ENCODE measurements at places on chromosomes 12 and 14.

- DNase-seq = no peak
Observed at GRCh38 chr14:64292197-64292596, 2.0 kb downstream of the ESR2 start.

DNA sequence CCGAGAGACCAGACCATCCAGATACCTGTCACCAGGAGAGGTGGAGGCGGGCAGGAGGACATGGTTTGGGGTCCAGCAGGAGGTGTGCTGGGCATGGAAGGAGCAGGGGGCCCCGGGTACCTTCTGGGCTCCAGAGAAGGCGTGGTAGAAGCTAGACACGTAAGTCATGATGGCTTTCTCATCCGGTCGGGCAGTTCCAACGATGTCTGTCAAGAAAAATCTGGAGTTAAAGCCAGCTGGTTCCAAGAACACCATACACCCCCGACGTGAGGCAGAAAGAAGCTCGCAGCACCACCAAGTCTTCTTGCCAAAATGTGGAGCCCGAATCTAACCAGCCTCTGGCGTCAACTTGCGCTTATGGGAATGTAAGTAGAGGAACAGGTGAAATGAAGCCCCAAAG, 76.7 kb downstream of the ACTN1 start:
- DNase-seq = no peak

DNA sequence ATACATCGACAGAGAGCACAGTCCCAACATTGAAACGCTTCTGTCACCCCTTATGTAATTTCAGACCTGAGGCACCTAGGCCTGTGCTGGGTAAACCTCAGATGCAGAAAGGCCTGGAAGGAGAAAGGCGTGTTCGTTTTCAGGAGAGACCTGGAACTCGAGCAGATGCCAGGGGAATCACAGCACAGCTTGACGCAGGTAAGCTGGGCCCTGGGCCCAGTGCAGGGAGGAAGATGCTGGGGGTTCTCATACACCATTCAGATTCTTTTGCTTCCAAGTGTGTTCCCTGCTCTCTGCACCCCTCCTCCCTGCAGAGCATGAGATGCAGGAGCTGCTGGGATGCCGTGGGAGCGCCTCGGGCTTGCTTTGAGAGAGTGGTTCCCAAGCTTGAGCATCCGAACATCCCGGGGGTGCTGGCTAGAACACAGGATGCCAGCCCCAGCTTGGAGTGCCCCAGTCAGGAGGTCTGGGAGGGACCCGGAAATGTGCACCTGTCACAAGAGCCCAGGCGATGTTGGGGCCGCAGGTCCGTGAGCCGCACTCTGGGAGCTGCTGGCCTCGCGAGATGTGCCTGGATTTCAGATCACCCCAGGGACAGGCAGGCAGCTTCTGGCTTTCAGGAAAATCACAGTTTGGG, 35.9 kb downstream of the FZD10 start:
- DNase-seq = no peak

DNA sequence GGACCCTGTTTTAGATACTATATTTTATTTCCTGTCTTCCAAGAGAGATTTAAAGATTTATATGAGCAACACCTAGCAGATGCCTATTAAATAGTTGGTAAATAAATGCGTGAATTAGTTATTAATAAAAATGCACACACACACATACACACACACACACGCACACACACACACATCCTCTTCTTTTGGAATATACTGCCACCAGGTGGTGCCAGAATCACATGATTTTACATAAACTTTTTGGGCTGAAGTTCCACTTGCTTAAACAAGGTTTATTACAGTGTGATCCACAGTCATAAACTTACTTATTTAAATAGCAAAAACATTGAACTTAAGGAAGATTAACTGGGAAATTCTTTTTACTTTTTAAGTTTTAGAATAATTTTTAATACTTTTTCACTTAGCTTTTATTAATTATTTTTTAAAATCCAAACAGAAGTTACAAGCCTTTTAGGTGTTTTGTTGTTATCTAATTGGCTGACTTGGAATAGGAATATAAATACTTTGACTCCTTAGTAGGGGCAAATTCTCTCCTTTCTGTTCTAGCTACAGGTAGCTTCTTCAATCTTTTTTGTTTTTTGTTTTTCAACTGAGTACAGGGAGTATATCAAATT, 17.5 kb downstream of the RAD51B start:
- no peak for DNase-seq

GRCh38 chr12:116370004-116370404, 92.5 kb upstream of the MED13L start:
- no peak for DNase-seq

- no peak for DNase-seq
Observed at GRCh38 chr12:27595231-27595642, 71.2 kb downstream of the PPFIBP1 start.

- no peak for DNase-seq
Observed at GRCh38 chr14:38553586-38553985, 297.7 kb upstream of the CLEC14A start.

GRCh38 chr12:99087278-99087677, 442.2 kb downstream of the APAF1 start:
- no peak for DNase-seq

GRCh38 chr12:50600364-50600763, 95.6 kb downstream of the DIP2B start:
- DNase-seq = no peak

GRCh38 chr12:9940375-9940774, 8.2 kb upstream of the CLEC2A start:
- no peak for DNase-seq

DNA sequence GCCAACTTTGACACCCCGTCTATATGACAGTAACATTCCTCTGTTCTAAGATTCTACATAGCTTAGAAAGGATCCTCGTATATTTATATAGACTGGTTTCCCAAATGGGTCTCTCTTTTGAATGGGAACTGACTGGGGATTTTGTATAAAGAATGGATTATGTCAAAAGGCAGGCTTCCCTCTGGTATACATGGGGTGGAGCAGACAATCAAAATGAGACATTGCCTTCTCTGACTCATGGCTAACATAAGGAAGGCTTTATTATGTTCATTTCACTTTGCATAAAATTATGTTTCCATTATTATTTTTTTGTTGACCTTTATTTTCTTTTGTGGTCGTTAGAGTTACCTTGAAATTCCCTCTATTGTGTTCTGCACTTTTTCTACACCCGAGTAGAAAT, 211.1 kb downstream of the ALG10B start:
- DNase-seq = no peak

GRCh38 chr12:124392667-124393413, 97.9 kb downstream of the RFLNA start:
- DNase-seq = no peak

DNA sequence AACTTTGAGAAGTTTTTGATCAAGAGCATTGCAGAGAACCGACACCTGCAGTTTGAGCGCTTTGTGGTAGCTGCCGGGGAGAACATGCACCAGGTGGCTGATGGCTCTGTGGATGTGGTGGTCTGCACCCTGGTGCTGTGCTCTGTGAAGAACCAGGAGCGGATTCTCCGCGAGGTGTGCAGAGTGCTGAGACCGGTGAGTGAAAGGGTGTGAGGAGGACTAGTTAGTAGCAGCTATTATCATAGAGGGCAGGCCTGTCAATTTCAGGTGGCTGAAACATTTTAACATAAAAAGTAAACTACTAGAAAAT, 27.0 kb upstream of the HIGD1C start:
- DNase-seq = no peak

DNA sequence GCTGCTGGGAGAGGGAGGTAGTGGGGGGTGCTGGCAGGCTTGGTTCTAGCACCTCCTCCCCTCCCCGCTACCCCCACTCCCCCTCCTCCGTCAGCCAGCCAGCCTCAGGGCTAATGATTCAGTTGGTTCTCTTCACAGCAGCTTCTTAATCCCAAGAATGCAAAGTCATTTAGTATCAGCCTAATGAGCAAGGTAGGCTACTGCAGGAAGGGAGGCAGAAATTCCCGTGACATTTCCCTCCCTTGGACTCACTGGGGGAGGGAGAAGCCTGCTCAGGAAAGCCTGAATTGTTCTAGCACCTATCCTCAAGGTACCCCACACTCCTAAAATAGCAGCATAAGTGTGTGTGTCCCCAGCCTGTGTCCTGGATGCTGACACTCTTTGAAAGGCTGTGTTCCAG, 29.8 kb downstream of the ITPK1 start:
- no peak for DNase-seq

DNA sequence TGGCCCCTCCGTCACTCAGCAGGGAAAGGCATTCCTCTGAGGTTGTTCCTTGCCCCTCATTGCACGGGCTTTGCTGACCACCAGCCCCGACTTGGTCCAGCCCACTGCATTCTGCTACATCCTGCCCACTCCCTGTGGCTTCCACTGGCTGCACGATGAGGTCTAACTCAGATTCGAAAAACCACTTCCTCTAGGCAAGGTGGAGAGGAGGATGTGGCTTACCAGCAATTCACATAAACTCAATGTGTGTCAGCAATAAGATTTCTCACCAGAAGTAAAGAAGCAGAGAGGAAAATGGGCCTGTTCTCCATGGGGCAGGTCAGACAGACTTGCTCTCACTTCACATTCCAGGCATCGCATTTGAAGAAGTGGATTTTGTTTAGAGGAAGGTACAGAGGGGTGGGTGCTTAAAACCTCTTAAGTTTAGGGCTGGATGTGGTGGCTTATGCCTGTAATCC, 14.7 kb downstream of the GPR68 start:
- peak; percentile 42 for DNase-seq

GRCh38 chr12:86333955-86334522, 77.8 kb upstream of the MGAT4C start:
- no peak for DNase-seq

GRCh38 chr12:42960087-42960527, 370.6 kb upstream of the PRICKLE1 start:
- DNase-seq = no peak

DNA sequence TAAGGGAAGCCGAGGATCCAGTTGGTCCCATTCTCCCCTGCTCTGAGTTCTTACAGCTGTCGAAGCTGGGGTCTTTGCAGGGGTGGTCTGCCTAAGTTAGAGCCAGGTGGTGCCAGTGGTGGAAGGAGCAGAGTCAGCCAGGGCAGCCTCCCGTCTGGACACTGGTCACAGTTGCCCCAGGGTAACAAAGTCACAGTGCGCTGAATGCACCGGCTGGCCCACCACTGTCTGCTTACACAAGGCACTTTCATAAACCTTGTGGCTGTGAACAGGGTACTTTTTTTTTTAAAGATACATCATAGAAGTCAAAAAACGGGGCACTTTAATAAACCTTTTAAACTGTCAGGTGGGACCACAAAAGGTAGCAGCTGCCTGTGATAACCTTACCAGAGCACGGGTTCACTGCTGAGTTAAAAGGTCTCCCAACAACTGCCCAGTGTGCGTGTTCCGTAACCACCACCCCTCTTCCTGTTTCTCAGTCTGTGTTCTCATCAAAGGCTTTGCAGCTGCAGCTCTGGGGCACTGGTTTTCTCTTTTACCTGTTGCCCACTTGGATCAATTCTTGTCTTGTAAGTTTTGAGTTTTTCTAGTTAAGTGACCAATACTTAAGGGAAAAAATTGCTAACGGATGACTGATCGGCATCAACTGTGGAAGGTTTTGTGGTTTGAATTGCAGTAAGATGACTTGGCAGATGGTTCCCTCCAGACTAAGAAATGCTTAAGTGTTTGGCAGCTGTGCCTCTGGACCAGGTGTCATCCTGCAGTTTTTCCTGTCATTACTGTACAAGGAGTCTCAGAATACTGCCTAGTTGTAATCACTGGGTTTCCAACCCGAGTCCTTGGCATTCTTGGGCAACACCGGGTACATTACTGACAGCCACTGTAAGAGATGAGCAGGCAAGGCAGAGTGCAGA, 55.9 kb downstream of the DYNC1H1 start:
- DNase-seq = no peak

- DNase-seq = no peak
Observed at GRCh38 chr14:49623941-49624839, 3.6 kb downstream of the MGAT2 start.

GRCh38 chr12:25156061-25156460, 38.9 kb downstream of the DNAI7 start:
- DNase-seq = no peak

GRCh38 chr14:98189511-98189910, 1082.5 kb downstream of the BCL11B start:
- no peak for DNase-seq

- no peak for DNase-seq
Observed at GRCh38 chr14:22518073-22518472, 71.0 kb downstream of the DAD1 start.

DNA sequence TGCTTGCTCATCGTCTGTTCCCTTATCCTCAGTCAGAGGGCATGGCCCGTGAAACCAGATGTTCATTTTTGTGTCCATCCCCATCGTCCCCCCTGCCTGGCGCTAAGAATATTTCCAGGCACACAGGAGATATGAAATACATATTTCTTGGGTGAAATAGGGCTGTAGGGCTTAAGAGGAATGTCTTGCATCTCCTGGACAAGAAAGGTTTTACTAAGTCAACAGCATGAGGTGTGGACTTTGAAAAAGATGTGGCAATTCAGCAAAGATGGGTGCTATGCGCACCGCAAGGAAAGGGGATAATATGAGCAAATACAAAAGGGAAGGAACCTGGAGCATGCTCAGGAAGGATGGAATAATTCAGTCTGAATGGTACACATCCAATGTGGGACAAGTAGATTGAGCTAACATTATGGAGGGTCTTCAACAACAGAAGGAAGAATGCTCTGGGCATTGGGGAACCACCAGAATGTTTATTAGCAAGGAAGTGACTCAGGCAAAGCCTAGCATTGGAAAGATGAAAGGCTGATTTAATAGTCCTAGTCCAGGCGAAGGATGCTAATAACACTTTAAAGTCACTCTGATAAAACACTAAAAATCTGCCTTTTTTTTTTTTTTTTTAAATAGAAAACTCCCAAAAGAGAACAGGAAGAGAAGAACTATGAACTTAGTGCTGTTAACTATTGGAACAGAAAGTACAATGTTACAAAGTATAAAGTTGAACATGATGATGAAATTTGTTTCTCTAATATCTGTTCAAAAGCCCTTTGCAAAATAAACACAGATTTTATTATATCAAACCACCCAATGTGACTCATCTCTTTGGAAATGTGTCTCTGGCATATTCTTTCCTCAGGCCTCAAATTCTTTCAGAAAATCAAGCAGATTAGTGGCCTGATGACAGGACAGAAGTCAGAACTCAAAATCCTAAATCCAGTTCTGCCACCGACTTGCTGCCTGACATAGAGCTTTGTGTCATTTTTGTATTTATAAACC, 449.5 kb downstream of the BCAT1 start:
- DNase-seq = no peak

DNA sequence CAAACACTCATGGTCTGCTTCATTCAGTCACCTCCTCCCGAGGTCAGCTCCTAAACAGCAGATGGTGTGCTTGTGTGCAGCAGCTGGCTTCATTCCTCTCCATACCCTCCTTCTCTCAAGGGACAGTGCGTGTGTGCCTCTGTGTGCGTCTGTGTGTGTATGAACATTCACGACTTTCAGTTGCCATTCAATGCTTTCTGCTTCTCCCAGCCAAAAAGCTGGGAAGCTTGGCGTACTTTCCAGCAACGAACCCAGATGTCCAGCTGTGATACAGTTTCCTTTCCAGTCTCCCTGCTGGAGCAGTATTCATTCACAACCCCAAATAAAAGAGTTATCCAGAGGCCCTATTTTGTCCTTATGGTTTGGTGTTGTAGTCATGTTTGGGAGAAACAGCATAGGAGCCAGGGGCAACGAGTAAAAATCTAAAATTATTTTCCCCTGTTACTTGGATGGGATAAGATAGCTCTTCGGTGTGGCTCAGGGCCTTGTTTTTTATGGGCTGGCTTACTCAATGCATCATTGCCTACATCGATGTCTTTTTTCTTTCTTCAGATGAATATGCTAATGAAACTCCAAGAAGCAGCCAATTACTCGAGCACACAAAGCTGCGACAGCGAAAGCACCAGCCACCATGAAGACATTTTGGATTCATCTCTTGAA, 379.3 kb downstream of the NAV3 start:
- no peak for DNase-seq
